Activated CD4-positive, alpha-beta T cell treated with anti-CD3 and anti-CD28 coated beads, Interleukin-2, amount 10 ng/mL, durations not matched to agents 7 days and 5 days (primary cell): ENCODE measurements at places on chromosomes 3 and 15.

DNA sequence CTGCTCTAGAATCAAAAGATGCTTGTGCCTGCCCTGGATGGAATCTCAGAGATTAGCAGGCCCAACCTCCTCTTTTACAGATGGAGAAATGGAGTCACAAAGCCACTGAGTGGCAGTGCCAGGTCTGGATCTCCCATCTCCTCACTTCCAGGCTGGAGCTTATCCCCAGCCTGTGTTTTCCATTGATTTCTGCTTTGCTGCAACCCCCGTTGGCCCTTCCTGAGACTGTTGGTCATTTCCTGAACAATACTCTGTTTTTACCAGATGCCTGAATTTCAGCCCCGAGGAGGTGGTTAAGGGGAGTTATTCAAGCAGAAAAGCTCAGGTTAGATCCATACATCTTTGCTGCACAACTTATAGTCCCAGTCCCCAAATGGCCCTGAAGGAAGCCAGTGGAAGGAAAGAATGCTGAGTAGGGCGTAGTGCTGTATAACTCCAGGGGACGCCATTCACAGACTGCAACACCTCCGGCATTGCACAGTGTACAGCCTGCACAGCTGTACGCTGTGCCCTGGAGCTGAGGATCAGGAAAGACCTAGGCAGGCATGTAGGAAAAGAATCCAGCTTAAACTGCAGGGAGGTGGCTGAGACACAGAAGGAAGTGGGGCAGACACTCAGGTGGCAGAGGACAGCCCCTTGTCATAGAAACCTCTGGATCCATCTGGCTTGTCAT, 77.5 kb downstream of the RPLP1 start:
- peaks cover 6% of the 10 kb centered on the region for H3K27me3 ChIP-seq
- no peak overlapping the region for H3K27ac ChIP-seq
- no peak overlapping the region for H3K4me3 ChIP-seq
- no peaks in the 10 kb centered on the region for H3K4me1 ChIP-seq

- peaks cover 31% of the 10 kb centered on the region for H3K27me3 ChIP-seq
- no peak for DNase-seq
- H3K4me3 ChIP-seq, result no peak overlapping the region
- peaks cover 46% of the 10 kb centered on the region for H3K4me1 ChIP-seq
- no peak overlapping the region for H3K27ac ChIP-seq
Observed at GRCh38 chr3:134799393-134799792, 4.3 kb downstream of the EPHB1 start.

- H3K4me1 ChIP-seq, result no peaks in the 10 kb centered on the region
- no peak for DNase-seq
- no peak overlapping the region for H3K27ac ChIP-seq
- H3K4me3 ChIP-seq, result no peak overlapping the region
- no peaks in the 10 kb centered on the region for H3K27me3 ChIP-seq
- H3K36me3 ChIP-seq, result no peaks in the 10 kb centered on the region
Observed at GRCh38 chr3:89699229-89699628, 591.8 kb downstream of the EPHA3 start.

- no peaks in the 10 kb centered on the region for H3K36me3 ChIP-seq
- DNase-seq, result no peak
- no peak overlapping the region for H3K4me3 ChIP-seq
- H3K27ac ChIP-seq, result no peak overlapping the region
- peaks cover 48% of the 10 kb centered on the region for H3K27me3 ChIP-seq
Observed at GRCh38 chr15:38255690-38256089, 3.1 kb downstream of the SPRED1 start.

- no peaks in the 10 kb centered on the region for H3K36me3 ChIP-seq
- H3K27ac ChIP-seq, result no peak overlapping the region
- H3K27me3 ChIP-seq, result no peaks in the 10 kb centered on the region
- no peak for DNase-seq
- H3K4me1 ChIP-seq, result no peaks in the 10 kb centered on the region
Observed at GRCh38 chr3:157782236-157782635, 279.0 kb upstream of the VEPH1 start.

DNA sequence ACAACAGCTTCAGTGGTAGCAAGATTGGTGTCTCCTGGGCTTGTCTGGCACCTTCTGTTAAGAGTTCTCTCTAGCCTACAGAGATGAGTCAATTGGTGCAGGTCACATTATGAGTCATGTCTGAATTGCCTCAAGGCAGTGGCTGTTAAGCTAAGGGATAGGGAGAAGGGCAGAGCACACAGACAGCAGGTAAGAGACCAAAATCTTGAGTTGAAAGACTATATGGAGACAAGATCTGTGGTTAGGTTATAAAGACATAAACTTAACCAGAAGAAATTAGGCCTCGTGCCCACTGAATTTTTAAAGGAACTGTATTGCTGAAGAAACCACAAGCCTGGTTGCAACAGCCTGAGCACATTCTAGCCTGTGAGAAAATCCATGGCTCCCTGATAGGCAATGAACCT, 19.2 kb upstream of the KPNA1 start:
- peaks cover 73% of the 10 kb centered on the region for H3K36me3 ChIP-seq
- H3K27me3 ChIP-seq, result no peaks in the 10 kb centered on the region
- peaks cover 36% of the 10 kb centered on the region for H3K4me1 ChIP-seq
- H3K4me3 ChIP-seq, result no peak overlapping the region

DNA sequence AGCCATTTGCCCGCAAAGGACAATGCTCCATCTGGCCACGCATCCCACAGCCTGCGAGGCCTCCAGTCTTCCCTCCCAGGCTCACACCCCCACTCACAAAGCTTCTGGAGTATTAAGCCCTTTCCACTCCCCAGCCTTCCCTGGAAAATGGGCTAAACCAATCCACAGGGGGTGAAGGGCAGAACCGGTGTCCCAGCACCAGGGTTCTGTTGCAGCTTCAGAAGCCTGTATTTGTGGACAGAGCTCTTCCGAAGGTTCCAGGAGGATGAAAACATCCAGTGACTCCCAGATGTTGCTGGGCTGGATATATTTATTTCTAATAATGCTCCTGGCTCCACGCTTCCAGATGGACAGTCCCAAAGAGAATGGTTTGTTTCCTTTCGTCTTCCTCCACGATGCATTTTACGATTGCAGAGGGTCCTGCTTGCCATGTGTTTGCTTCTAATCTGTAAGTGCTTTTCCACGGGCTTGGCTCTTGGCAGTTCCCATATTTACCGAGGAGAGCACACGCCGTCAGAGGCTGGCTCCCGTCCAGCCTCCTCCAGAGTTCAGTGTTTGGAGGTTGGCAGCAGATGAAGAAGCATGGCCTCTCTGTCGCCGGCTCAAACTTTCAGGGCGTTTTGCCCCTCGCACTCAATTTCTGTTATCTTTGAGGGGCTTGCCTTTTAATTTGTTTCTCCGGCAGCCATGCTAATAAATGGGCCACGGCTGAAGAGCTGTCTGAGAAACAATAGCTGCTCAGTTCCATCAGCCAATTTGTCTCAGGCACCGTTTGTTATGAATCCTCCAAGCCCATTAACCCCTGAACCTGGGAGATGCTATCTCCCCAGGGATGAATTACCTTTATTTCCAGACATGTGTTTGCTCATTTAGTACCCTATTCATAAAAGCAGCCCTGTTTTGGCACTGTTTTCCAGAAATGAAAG, 367.9 kb upstream of the PROK2 start:
- H3K27me3 ChIP-seq, result no peaks in the 10 kb centered on the region
- no peak overlapping the region for H3K4me3 ChIP-seq
- H3K4me1 ChIP-seq, result no peaks in the 10 kb centered on the region
- H3K36me3 ChIP-seq, result no peaks in the 10 kb centered on the region
- no peak overlapping the region for H3K27ac ChIP-seq

- no peaks in the 10 kb centered on the region for H3K4me1 ChIP-seq
- H3K27me3 ChIP-seq, result no peaks in the 10 kb centered on the region
- H3K4me3 ChIP-seq, result no peak overlapping the region
- no peaks in the 10 kb centered on the region for H3K36me3 ChIP-seq
- DNase-seq, result no peak
Observed at GRCh38 chr3:189914799-189915198, 205.9 kb downstream of the P3H2 start.

DNA sequence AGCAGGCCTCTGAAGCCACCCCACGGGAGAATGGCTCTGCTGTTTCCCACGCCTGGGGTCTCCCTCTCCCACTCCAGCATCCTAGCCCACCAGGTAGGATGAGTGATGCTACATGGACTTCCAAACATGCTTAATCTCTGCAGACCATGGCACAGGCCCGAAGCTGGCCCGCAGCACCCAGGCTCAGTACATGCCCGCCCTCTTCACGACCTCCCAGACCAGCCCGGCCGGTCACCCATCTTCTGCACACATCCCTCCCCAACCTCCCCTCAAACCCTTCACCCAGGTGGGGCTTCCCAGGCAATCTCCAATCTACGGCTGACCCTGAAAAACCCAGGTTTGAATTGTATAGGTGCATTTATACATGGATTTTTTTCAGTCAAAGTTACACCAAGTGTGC, 264.0 kb downstream of the TJP1 start:
- H3K4me3 ChIP-seq, result no peak overlapping the region
- no peaks in the 10 kb centered on the region for H3K36me3 ChIP-seq
- H3K27ac ChIP-seq, result no peak overlapping the region

GRCh38 chr3:23932571-23932970, 12.5 kb upstream of the NR1D2 start:
- no peak overlapping the region for H3K4me3 ChIP-seq
- H3K27me3 ChIP-seq, result peaks cover 6% of the 10 kb centered on the region
- no peak overlapping the region for H3K27ac ChIP-seq
- DNase-seq, result no peak
- H3K4me1 ChIP-seq, result peaks cover 5% of the 10 kb centered on the region
- H3K36me3 ChIP-seq, result no peaks in the 10 kb centered on the region

DNA sequence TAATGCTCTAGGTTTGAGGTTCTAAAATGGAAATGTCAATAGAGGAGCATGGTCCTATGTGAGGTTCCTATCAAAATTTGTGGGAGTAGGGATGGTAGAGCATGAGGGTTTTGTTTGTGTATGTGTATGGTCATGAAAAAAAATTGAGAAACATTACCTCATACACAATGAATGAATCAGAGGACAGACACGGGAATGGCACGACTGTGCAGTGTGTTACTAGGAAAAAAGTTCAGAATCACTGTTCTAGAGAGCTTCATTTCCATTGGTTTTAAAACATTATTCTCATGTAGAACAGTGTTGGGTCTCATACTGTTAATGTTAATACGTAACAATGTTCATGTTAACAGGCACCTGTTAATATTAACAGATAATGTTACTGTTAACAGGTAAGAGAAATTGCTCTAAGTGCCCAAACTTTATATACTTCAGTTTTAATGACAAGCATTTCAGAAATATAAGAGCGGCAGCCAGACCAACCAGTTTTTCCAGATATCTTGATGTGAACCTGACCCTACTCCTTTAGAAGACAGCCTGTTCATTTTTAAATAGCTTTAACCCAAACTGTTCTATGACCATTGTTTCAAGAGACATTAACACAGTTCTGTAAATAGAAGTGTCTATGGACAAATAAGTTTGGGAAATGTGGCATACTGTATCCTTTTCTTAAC, 48.0 kb downstream of the SLC15A2 start:
- no peak for DNase-seq
- no peak overlapping the region for H3K4me3 ChIP-seq
- H3K36me3 ChIP-seq, result peaks cover 7% of the 10 kb centered on the region

GRCh38 chr15:85906640-85907039, 111.9 kb upstream of the KLHL25 start:
- no peaks in the 10 kb centered on the region for H3K4me1 ChIP-seq
- no peaks in the 10 kb centered on the region for H3K36me3 ChIP-seq
- H3K4me3 ChIP-seq, result no peak overlapping the region

DNA sequence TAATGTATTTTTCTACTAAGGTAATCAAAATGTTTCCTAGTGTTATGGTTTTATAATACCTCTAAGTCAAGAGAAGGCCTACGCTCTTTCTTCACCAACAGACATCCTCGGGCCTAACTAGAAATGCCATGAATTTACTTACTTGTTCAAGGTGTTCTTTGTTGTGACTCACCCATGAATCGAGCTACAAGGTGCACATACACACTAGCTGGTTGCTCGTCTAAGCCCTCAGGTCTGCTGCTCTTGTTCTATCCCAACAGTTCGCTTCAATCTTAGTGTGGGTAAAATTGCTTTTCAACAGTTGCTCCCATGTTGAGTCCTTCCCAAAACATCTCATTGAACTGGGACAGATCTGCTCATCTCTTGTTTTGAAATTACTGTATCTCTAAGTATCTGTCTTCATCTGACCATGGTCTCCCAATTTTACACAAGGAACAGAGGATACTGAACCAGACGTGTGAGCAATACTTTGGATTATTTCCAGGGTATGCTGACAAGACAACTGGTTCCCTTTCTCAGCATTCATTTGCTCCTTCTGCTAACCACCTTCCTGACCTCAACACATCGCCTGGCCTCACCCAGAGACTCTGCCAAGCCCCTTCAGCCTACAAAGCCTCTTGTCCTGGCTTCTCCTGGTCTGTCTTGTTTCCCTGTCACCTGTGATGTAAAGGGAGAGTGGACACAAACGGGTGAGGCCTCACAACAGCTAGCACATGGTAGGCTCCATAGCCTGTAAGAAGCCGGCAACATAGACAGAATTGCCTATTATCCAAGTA, 84.2 kb downstream of the NEDD4 start:
- no peaks in the 10 kb centered on the region for H3K27me3 ChIP-seq
- no peak overlapping the region for H3K4me3 ChIP-seq
- H3K27ac ChIP-seq, result no peak overlapping the region
- no peaks in the 10 kb centered on the region for H3K4me1 ChIP-seq
- no peak for DNase-seq

DNA sequence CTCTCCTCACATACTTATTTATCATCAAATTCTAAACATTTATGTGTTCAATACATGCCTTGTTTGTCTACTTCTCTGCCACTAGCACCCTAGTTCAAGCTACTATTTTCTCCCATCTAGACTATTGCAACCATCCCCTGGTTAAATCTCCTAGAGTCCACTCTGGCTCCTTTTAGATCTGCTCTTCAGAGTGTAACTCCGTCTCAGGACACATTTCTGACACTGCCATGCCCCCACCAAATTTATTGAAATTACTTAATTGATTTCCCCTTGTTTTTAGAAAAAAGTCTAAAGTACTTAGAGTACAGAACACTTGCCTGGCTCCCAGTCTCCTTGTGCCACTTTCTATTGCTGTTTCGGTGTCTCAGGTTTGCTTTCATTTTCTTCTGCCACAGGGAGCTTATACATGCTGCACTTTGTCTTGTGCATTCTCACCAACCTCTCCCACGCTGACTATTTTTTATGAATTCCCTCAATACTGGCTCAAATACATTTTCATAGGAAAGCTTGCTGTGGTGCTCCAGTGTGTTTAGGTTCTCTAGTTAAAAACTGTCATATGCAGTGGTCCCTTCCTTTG, 792.3 kb downstream of the DIPK2A start:
- no peaks in the 10 kb centered on the region for H3K27me3 ChIP-seq
- H3K27ac ChIP-seq, result no peak overlapping the region
- H3K4me1 ChIP-seq, result no peaks in the 10 kb centered on the region
- H3K4me3 ChIP-seq, result no peak overlapping the region

DNA sequence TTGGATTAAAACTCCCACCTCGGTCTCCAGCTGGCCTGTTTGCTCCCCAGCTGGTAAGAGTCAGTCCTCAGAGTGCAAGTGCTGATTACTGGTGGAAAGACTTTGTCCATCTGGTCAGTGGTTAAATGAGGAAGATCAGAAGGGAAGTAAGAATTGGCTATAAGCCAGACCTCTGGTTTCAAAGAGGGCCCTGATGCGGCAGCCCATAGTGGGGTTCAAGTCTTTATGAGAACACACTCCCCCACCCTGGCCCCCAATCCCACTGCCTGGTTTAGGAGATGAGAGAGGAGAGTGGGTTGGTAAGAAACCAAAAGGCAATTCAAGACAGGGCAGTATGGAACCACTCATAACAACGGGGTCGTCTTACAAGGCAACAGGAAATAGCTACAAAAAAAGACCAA, 65.0 kb downstream of the FRMD4B start:
- no peaks in the 10 kb centered on the region for H3K27me3 ChIP-seq
- peaks cover 9% of the 10 kb centered on the region for H3K4me1 ChIP-seq
- no peaks in the 10 kb centered on the region for H3K36me3 ChIP-seq
- H3K27ac ChIP-seq, result no peak overlapping the region
- H3K4me3 ChIP-seq, result no peak overlapping the region

- peaks cover 11% of the 10 kb centered on the region for H3K4me1 ChIP-seq
- DNase-seq, result no peak
- no peak overlapping the region for H3K4me3 ChIP-seq
- no peak overlapping the region for H3K27ac ChIP-seq
- H3K36me3 ChIP-seq, result peaks cover 58% of the 10 kb centered on the region
- H3K27me3 ChIP-seq, result no peaks in the 10 kb centered on the region
Observed at GRCh38 chr3:112587336-112587735, 25.5 kb downstream of the SLC35A5 start.
